Brain (organoid and tissue), 16 donors: ENCODE measurements at places on chromosomes 1 and 21.
A peak's percentile ranks its signal among the peaks of the same experiment; 100 is the strongest.

DNA sequence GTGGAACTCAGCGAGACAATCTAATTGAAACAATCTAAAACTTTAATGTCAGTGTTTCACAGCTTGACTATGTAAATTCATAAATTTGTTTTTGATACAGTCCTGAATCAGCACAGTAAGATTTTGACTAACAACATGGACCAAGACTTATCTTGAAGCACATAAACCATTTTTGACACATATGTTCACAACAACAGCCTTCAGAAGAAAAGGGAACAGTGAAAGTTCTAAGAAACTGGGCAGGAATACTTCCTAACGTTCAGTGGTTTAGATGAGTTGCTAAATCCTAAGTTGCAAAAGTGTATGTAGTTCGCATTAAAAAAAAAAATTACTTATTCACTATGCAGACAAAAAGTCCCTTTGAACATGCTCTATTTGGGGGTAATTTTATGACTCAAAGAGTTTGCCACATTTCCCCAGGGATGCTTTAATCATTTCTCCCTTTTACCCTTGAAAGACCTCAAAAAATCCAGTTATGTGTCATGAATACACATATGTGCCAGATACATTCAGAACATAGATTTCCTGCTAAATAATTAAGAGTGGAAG is 120.2 kb downstream of the MRPL39 start:
- DNase-seq = no peak

DNA sequence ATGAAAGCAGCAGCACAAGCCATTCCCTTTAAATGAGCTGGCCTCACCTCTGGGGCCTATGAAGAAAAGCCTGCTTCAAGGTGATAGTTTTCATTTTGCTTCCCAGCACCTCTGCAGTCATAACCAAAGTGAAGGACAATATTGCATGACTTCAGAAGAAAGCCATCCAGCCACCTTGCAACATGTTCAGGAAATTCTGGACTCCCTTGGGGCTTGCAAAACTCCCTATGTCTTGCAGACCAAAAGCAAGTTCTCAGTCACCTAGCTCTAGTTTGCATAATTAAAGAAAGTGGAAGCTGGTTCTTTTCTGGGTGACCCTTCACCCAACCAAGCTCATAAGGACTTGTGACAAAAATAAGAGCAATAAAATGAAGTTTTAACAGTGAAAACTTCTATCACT is 87.6 kb downstream of the GFI1 start:
- no peak for DNase-seq

GRCh38 chr1:165891111-165891860 is 63.9 kb downstream of the UCK2 start:
- DNase-seq = no peak

GRCh38 chr1:214386747-214387146 is 105.8 kb downstream of the SMYD2 start:
- DNase-seq = no peak

- no peak for DNase-seq
These were observed 90.1 kb upstream of the ZRANB2 start for GRCh38 chr1:71170925-71171324.

GRCh38 chr1:236654957-236655356 is 31.3 kb upstream of the ACTN2 start:
- peak; percentile 50 for DNase-seq

- no peak for DNase-seq
These were observed 201.7 kb downstream of the NUF2 start for GRCh38 chr1:163523375-163524029.

GRCh38 chr1:14270821-14271220 is 327.7 kb upstream of the KAZN start:
- no peak for DNase-seq

DNA sequence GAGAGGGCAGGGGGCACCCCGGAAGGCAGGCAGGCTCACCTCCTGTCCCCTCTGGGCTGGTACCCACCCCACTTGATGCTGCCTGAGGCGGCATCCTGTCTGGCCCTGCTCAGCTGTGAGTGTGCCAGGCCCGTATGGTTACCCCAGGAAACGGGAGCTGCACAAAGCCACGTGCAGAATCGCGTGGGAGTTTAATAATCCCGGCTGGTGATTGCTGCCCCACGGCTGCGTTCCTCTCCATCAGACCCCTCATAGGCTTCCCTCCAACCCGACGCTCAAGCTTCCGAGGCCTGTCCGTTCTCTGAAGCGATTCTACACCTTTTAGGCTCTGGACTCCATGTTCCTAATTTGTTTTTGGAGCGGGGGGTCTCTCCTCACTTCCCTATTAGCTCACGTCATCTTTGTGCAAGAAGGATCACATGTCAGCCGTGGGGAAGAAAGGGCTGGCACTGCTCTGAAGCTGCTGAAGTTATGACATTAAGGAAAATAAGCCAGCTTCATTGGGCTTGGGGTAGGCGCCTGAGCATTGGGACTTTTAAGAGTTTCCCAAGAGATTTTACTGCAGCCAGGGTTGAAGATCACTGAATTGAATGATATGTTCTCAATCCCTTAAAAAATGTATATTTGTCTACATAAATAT is 1.1 kb upstream of the B3GALT5 start:
- peak; percentile 10 for DNase-seq

DNA sequence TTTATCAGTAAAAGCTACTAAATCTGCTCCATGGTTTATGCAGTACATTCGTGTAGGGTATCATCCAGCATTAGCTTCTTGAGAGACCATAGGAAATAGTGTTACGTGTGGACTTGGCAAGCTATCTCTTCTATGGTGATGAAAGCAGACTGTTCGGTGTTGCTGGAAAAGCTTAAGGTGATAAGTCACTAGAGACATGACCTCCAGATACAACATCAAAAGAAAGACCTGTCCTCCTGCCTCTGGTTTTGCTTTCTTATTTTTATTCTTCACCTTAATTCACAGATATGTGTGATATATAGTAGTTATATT is 53.5 kb upstream of the S1PR1 start:
- no peak for DNase-seq

- DNase-seq = no peak
These were observed 115.4 kb upstream of the SERTAD4 start for GRCh38 chr1:210117198-210117597.

GRCh38 chr21:29538115-29538514 is 239.4 kb downstream of the BACH1 start:
- DNase-seq = no peak

GRCh38 chr1:183770816-183771128 is 34.1 kb upstream of the RGL1 start:
- no peak for DNase-seq

GRCh38 chr1:223068900-223069665 is 74.0 kb downstream of the TLR5 start:
- DNase-seq = no peak

DNA sequence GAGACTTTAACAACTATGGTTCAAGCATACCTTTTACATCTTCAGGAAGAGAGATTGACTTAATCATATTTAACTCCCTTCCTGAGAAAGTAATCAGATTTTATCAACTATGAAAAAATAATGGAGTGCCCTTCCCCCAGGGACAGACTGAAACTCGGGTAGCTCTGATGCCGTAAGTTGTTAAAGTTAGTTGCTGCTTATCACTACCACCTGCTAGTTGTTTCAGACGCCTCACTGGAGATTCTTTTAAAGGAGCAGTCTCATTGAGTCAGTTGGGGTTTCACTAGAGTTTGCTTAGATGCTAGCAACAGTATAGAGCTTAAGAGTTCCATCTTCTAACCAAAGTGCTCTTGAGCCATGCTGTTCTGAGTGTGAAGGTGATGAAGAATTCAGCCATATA is 17.0 kb upstream of the TRAF5 start:
- DNase-seq = no peak

GRCh38 chr1:247228133-247228532 is 27.7 kb upstream of the VN1R5 start:
- DNase-seq = no peak

DNA sequence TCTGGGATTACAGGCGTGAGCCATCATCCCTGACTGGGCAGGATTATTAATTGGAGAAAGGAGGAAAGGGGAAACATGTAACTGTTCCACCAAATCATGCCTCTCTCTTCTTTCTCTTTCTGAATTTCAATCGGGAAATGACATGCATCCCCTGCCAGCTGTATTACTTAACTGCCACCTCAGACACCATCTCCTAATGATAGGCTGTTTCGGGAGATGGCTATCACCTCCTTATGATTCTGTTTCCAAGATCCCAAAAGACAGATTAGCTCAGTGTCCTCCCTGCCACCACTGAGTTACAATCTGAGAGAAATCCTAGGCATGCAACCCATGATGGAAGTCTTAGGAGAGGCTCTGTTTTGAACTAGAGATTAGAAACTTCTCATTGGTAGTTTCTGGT is 67.5 kb downstream of the MIS18A start:
- no peak for DNase-seq

DNA sequence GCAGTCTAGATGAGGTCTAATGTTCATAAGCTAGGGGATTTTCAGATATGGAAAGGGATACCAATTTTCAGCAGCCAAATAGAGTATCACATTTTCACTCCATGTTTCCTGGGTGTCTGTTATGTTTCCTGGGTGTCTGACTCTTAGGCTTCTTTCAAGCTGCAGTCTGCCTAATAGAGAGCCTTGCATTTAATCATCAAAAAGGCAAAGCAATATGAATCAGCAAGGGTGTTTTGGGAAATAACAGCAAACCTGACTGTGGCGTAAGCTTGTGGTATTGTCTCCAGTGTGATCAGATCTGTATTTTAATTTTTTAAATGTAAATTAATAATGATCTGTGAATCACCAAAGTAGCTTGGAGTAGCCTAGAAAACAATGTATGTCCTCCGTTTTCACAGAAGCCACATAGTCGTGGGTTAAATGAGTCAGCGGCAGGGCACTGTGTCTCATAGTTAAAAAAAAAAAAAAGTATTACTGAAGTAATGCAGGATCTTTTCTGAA is 10.4 kb downstream of the LGALS8 start:
- no peak for DNase-seq

GRCh38 chr21:44390886-44391285 is 37.5 kb downstream of the TRPM2 start:
- no peak for DNase-seq

- no peak for DNase-seq
These were observed 37.1 kb upstream of the CLSTN1 start for GRCh38 chr1:9860887-9861286.

DNA sequence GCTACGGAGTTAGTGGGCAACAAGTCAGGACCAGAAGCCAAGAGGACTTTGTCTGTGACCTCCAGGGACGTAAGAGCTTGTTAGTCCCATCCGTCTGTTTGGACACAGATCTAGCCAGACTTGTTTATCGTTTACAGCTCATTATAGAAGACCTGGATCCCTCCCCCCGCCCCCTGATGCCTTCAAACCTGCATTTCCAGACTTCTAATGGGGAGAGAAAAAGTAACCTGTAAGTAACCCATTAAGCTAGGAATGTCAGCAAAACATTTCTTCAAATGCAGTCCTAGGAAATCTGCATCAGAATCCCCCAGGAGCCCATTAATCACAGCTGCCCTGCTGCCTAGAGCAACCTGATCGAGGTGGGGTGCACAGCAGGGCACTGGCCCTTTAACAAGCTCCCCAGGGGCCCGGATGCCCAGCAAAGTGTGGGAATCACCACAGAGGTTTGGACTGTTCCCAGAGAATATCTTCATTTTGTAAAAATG is 1.4 kb upstream of the MAD2L2 start:
- DNase-seq = no peak

- no peak for DNase-seq
These were observed 339.6 kb downstream of the PDE4B start for GRCh38 chr1:66132324-66132723.

DNA sequence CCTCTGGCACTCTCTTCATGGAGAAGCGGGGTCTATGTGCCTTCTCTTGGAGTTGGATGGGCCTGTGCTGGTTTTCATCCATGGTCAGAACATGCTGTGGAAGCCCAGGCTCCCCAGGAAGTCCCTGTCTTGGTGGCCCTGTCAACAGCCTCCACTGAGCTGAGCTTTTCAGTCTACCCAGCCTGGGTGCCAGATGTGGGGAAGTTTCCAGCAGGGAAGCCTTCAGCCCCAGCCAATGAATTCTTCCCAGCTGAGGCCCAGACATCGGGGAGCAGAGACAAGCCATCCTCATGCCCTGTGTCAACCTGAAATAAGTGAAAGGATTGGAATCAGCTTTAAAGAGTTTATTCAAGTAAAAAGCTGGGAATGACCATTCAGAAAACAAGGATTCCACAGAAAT is 75.1 kb upstream of the PGBD5 start:
- no peak for DNase-seq

DNA sequence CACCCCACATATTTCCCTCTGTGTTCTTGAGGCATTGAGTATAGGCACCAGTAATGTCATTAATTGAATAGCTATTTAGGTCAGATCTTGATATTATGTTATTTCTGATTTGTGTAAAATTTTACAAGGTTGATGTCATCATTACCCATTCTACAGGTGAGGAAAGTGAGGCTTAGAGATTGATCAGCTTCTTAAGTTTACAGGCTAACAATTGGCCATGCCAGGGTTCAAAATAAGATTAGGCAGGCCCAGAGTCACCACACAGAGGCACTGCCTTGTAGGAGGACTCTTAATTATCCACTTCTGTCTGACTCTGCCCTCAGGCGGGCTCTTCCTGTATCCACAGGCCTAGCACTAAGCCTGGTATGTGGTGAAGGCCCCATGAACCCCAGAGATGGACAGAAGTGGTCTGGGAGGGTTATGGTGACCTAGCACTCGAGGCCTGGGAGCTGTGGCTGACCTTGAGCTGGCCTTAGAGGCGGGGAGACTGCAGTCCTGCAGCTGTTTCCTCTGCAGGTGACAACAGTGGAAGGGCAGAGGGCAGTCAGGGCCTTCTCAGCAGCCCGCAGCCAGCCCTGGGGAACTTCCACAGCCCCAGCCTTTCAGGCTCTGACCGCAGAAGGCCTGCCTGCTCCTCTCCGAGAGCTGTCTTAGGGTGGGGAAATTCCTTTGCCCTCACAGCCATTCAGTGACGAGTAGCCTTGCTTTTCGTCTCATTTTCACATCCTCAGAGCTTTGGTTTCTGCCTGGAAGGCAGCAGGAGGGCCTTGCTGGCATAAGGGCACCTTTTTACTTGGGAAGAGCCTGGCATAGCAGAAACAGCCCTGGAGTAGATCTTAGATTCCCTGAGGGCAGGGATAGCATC is 12.2 kb downstream of the ZDHHC18 start:
- DNase-seq = no peak
